ENCODE measurements at places on chromosomes 6 and 20.

- DNase-seq = no peak
Measured at GRCh38 chr20:42565235-42565995, 624.3 kb downstream of the PTPRT start.

GRCh38 chr6:140541288-140541687 lies 1166.8 kb upstream of the CITED2 start:
- no peak for DNase-seq

GRCh38 chr20:60862601-60863000 lies 389.5 kb upstream of the CDH4 start:
- no peak for DNase-seq

DNA sequence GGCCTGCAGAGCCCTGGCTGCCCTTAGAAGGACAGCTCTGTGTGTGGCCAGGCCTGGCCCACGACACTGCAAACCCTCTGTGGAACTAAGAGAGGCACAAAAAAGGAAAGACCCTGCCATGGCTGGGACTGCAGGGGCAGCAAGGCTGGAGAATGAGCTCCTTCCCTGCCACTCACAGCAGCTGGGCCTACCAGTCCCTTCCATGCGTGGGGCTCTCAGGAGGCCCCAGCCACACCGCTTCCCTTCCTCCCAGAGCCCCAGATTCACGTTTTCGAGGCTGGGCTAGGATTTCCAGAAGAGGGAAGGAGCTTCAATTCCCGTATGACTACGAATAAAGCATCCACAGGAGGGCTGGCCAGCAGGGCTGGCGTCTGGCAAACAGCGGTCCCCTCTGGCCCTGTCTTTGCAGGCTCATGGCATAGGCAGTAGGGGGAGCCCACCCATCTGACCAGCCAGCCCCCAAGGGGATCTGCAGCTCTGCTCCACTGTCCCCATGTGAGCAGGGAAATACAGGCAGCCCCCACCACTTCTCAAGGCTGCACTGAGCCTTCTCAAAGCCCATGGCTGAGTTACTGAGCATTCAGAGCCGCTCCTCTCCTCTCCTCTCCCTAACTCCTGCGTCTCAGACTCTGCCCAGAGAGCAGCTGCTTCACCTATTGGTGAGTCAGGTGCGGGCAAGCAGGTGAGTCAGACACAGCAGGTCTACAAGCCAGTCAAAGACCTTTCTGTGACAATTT lies 53.1 kb downstream of the NINL start:
- DNase-seq = peak; percentile 15

- DNase-seq = no peak
Measured at GRCh38 chr20:43919686-43920403, 5.2 kb downstream of the TOX2 start.

DNA sequence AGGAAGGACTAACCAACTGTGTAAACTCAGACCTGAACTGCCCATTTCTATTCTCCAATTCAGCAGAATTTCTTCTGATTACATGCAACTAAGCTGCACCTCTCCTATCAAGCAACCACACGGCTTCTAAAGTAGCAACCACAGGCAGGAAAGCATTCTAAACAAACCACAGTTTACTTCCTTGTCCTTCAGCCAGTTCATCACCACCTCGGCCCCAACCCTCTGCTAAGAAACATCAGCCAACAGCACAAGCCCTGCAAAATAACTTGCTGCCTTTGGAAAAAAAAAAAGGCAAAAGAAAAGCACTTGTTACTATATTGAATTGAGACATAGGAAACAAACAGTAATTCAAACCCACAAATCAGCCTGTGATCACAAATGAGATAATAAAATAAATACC lies 140.3 kb downstream of the NFATC2 start:
- DNase-seq = no peak

DNA sequence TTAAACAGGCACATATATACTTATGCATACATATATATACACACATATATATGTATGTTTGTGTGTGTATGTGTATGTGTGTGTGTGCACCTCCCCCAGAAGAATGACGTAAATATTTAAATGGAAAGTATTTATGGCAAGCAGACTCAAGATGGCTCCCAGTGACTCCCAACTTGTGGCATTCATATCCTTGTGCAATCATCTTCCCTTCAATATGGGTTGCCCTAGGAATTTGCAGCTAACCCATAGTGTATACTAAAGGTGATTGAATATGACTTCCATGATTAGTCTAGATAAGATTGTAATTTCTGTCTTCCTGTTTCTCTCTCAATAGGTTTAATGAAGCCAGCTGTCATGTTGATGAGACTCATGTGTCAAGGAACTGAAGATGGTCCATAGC lies 127.6 kb downstream of the TRDN start:
- DNase-seq = no peak

GRCh38 chr6:90890683-90891330 lies 303.9 kb upstream of the MAP3K7 start:
- DNase-seq = no peak

DNA sequence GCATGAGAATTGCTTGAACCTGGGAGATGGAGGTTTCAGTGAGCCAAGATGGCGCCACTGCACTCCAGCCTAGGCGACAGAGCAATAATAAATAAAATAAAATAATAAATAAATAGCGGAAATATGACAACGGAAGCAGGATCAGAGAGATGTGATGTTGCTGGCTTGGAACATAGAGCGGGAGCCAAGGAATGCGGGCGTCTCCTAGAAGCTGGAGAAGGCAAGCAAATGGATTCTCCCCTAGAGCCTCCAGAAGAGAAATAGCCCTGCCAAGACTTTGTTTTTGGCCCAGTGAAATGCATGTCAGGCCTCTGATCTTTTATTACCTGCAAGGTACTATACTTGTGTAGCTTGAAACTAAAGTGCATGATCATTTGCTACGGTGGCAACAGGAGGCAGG lies 12.4 kb downstream of the KIAA1755 start:
- no peak for DNase-seq

GRCh38 chr6:106490436-106490835 lies 129.9 kb downstream of the CRYBG1 start:
- DNase-seq = no peak

DNA sequence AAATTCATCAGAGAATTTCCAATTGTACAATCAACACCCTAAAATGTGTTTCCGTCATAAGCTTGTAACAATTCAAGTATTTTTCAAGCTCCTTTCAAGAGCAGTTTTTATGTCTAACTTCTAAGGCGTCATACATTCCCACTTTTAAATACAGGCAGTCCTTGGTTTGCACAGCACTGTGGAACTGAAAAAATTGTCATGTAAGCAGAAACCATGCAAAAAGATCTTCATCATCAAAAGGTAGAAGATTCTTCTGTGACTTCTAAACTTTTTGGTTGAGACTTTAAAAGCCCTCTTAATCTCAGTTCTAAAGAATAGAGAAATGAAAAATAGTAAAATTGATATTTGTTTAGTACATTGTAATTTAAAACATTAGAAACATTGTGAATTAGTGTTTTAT lies 315.6 kb downstream of the TPBG start:
- DNase-seq = no peak

GRCh38 chr6:63795006-63795405 lies 159.4 kb downstream of the PHF3 start:
- no peak for DNase-seq

DNA sequence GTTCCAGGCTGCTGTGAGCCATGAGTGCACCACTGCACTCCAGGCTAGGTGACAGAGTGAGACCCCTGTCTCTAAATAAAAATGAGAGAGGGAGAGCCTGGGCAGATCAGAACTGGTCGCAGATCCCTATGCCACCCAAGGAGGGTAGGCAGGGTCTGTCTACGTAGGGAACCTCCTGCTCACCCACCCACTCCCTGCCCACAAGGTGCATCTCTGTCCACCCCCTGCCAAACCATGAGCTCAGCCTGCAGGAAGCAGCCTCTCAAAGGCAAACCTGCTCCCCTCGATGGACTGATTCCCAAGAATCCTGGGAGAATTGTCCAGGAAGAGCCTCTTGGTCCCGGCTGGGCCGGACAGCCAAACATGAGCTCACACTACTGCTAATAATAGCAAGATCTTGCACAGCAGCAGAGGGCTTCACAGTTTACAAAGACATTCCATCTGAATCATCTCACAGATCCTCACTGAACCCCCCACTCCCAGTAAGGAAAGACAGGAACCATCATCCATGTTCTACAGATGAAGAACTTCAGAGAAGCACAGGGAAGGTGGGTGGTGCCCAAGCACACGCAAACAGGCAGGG lies 27.8 kb upstream of the TLDC2 start:
- no peak for DNase-seq

DNA sequence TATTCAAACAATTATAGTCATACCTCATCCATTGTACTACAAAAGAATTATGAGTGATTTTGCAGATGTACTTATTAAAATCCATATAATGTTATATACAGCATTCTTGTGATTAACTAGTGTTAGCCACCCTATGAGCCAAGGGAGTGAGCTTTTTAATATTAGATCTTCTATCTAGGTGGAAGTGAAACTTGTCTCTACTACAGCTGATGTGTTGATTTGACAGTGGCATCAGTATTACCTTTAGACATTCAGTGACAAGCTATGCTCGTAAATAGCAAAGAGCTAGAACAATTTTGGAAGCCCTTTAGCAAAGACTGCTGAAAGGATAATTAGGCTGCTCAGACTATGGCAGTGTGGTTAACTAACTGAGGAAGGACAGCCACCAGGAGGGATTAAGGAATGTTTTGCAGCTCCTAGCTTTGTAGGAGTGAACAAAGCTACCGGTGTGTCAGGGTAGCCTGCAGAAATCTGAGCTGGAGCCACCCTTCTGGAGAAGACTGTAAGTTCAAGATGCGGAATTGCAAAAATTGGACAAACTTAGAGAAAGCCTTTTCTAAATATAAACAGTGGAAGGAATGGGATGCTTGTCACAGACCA lies 73.7 kb downstream of the AFG1L start:
- peak; percentile 26 for DNase-seq

GRCh38 chr6:139982195-139982594 lies 607.7 kb upstream of the CITED2 start:
- DNase-seq = no peak

GRCh38 chr6:17725083-17725482 lies 18.4 kb upstream of the NUP153 start:
- no peak for DNase-seq

- DNase-seq = no peak
Measured at GRCh38 chr6:131846905-131847304, 39.1 kb downstream of the ENPP1 start.

DNA sequence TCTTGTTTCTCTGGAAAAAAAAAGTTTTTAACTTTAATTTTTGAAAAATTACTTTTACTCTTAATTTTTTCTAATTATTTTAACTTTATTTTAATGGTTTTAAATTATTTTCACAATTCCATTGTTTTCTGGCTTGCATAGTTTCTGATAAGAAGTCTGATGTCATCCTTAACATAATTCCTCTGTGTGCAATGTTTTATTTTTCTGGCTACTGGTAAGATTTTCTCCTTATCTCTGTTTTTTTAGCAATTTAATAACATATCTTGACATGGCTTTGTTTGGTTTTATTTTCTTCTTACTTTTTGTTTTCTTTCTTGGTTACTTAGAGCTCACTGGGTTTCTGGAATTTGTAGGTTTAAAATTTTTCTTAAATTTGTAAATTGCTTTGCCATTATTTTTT lies 114.8 kb downstream of the TBXT start:
- no peak for DNase-seq

- no peak for DNase-seq
Measured at GRCh38 chr20:48189181-48189580, 403.9 kb upstream of the SULF2 start.

- DNase-seq = no peak
Measured at GRCh38 chr20:48908656-48909319, 12.7 kb upstream of the ARFGEF2 start.

GRCh38 chr20:52494244-52494643 lies 302.7 kb upstream of the ZFP64 start:
- DNase-seq = no peak

GRCh38 chr6:75206576-75207342 lies 906 bp upstream of the COL12A1 start:
- peak; percentile 37 for DNase-seq

GRCh38 chr20:23027721-23028120 lies 7.4 kb upstream of the SSTR4 start:
- no peak for DNase-seq

- no peak for DNase-seq
Measured at GRCh38 chr6:47392251-47392650, 82.5 kb upstream of the TNFRSF21 start.

GRCh38 chr6:53309901-53310300 lies 38.8 kb downstream of the ELOVL5 start:
- no peak for DNase-seq

GRCh38 chr6:129345890-129346289 lies 364.1 kb downstream of the ARHGAP18 start:
- no peak for DNase-seq

DNA sequence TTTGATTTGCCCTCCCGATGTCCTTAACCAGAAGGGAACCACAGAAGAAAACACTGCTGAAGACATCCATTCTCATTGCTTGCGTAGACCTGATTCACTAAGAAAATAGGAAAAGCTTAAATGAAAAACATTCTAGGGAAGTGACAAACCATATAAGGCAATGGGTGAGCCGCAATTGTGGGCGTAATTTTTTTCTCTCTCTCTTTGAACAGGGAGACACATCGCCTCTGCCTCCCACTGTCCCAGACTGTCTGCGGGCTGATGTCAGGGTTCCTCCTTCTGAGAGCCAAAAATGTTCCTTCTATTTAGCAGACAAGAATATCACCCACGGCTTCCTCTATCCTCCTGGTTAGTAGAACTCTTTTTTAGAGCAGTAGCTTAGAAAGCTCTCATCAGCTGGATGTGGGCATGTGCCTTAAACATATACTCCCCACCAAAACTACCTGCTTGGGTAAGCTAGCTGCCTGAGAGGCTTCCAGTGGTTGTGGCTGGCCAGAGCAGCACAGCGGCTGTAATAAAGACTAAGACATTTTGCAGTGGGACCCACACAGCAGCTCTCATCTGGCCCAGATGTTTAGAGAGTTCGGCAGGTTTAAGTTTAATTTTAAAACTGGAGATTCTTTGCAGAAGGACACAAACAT lies 22.7 kb upstream of the CTAGE9 start:
- no peak for DNase-seq

DNA sequence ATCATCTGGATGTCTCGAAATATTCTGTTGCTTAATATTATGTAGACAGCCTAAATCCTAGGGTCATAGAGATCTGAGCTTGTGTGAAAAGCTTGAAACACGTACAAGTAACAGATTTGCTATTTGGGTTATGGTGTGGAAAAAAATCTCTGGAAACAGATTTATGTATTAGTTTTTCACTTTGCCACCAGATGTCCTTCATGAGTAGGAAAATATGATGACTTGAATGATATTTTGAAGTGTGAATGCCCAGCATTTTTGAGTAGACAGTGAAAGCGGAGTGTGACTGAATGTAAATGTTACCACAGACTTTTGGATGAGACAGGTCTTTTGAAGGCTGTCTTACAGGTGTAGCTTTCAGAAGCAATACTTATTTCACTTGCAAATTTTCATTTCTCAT lies 4.2 kb upstream of the BMP6 start:
- no peak for DNase-seq

DNA sequence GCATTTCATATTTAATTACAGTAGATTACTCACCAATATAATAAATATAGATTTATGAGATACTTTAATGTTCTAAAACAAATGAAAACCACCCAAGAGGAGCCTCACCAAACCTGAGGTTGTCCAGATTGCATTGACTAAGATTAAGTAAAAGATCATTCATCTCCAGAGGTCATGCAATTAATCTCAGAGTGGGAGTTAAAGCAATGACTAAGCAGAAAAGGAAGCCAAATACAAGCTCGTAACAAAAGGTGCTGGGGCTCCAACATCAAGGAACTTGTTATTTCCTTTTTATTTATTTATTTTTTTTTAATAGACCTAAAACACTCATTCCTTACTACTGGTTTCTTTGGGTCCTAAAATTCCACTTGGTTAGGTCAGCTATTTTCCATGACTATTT lies 57.7 kb downstream of the RSPO3 start:
- DNase-seq = no peak
